ENCODE measurements at places on chromosomes 2 and 18.

- DNase-seq, result no peak
These were observed 154.0 kb downstream of the AGAP1 start for GRCh38 chr2:235647877-235648276.

GRCh38 chr2:176283291-176284068, 14.2 kb downstream of the MTX2 start:
- peak; percentile 13 for DNase-seq

DNA sequence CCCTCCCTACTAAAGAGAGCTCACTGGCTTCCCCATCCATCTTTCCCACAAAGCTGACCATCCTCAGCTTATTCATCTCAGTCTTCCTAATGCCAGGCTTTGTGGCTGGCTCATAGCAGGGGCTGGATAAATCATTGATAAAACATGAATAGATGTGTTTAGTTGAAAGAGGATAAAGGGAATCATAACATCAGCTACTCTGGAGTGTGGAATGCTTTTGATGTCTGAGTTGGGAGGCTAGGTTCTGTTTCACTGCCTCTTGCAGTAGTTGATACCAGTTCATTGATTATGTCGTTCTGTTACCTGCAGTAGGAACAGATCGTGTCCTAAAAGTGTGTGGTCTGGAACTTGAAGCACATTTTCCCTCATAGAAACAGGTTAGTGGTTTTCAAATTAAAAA, 66.3 kb upstream of the HK2 start:
- no peak for DNase-seq

DNA sequence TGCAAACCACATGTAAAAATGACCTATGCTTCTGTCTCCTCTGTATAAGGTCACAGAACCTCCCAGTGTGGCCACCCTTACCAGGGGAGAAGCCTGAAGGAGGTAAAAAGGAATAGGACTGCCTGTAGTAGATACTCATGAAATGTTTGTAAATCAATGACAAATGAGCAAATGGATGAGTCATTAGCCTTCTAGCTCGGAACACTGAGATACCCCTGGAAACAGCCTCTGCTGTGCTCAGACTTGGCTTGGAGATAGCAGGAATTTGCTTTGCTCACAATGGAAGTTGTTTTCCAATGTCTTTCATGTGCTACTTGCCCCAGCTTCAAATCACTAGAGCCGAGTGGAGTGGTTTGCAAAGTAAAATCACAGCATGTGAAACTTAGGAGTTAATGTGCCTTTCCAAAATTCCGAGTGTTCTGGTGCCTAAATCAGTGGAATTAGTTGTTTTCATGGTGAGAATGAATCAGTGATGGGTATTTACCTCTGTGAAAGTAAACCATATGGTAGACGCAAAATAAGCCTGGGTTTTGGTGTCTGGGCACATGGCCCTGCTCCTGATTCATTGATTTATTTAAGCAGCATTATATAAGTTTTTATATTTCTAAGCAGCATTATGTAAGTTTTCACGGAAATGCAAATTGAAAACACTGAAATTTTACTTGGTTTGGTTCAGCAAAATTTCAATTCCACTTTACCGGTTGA, 154.0 kb upstream of the MAP3K20 start:
- no peak for DNase-seq

DNA sequence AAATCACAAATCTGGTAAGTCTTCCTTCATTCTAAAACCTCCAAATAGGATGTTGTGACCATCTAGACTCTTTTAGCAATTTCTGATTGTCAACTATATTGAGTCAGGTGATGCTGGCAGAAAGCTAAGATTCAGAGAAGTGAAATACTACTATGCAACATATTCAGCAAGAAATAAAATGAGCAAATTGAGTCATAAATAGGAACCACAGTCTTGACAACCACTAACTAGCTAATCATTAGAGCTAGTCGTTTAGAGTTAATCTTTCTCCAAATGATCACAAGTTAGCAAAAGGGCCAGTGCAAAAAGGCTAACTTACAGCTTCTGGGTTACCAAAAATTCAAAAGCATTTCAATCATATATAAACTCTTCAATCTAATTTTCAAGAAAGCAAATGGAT, 54.5 kb downstream of the ROCK1 start:
- no peak for DNase-seq

GRCh38 chr2:188682838-188683237, 291.3 kb upstream of the COL3A1 start:
- DNase-seq, result no peak

DNA sequence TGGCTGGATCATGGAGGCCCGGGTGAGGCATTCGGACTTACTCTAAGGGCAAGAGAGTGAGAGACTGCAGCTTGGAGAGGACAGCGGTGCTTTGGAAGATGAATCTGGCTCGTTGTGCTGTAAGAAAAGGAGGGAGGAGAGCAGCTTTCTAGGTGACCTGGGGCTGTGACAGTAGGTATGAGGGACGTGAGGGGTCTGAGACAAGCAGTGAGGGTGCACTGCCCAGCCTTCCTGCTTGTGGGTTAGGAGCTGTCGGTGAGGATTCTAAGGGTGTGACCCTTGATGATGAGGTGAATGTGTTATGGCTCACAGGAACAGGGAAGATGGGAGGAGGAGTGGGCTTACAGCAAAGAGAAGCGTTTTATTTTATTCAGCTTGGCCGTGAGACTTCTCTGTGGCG, 27.1 kb upstream of the RHOB start:
- no peak for DNase-seq

- DNase-seq, result no peak
These were observed 790.9 kb downstream of the TMEM182 start for GRCh38 chr2:103552775-103553174.

- DNase-seq, result no peak
These were observed 245.8 kb downstream of the SOX11 start for GRCh38 chr2:5937851-5938565.

GRCh38 chr18:9683418-9684396, 24.4 kb upstream of the RAB31 start:
- peak; percentile 3 for DNase-seq

Measured in NCI-H510A treated with DMSO at 0.1 percent for 48 hours (cell line).